ENCODE measurements at places on chromosomes 13 and 19.
A peak's percentile ranks its signal among the peaks of the same experiment; 100 is the strongest.

DNA sequence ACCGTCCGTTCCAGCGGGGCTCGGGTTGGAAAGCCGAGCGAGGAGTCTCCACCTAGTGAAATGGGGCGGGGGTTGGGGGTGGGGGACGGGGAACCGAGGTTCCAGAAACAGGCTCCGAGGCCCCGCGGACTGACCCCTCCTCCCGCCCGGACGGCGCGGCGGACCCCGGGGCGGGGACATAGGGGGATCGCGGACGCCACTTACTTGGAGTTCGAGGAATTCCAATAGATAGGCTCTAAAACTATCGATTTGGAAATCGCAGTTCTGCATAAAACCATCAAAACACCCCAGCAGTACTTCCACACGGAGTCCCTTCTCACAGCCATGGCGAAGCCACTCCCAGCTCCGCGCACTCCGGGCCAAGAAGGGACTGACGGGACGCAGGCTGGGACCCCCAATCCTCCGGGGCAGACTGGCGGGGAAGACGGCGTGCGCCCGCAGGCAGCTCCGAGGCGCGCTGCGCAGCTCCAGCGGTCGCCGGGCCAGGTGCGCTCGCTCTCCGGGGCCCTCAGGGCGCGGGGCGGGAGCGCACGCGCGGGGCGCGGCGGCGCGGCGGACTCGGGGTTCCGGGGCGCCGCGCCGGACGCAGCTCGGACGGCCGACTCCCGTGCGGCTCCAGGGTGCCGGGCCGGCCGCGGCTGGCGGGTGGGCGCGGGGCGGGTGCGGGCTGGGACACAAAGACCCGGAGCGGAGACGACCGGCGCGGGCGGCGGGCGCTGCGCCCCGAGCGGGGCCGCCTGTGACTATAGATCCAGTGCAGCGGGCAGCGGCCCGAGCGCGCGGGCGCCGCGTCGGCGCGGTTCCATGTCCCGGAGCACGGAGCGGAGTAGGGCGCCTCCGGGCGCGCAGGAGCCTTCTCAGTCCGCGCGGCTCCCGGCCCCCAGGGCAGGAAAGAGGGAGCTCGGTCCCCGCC lies 567 bp downstream of the EFNB2 start:
- DNase-seq = peak; percentile 69

DNA sequence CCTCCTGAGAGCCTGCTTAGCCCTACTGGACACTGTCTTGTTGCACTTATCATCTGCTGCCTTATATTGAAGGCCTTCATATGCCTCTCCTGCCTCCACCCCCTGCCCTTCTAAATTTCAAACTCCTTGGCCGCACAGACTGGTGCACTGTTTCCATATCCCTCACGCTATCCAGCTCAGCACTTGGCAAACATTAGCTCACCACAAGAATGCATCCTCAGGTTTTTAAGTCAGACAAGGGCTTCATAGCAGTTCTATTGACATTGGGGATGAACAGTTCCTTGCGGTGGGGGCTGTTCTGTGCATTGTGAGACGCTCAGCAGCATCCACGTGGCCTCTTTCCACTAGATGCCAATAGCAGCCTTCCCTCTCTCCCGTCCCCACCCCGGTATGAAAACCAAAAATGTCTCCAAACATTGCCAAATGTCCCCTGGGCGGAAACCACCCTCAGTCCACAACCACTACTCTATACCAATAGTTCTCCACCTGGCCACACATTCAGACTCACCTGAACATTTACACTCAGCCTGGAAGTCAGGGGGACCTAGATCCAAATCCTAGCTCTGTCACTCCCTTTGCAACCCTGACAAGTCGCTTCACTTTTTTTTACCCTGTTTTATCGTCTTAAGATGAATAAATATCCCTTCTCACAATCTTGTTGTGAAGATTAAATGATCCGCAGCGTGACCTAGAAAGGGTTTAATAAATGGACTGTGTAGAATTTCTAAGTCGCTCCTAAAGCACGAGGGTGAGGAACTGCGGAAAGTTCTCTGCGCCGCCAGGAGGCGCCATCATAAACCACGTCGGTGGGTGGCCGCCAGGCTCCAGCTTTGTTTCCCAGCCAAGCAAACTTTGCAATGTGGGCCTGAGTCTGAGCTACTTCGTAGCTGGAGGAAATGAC lies 3.6 kb upstream of the CEACAM3 start:
- DNase-seq = peak; percentile 76

DNA sequence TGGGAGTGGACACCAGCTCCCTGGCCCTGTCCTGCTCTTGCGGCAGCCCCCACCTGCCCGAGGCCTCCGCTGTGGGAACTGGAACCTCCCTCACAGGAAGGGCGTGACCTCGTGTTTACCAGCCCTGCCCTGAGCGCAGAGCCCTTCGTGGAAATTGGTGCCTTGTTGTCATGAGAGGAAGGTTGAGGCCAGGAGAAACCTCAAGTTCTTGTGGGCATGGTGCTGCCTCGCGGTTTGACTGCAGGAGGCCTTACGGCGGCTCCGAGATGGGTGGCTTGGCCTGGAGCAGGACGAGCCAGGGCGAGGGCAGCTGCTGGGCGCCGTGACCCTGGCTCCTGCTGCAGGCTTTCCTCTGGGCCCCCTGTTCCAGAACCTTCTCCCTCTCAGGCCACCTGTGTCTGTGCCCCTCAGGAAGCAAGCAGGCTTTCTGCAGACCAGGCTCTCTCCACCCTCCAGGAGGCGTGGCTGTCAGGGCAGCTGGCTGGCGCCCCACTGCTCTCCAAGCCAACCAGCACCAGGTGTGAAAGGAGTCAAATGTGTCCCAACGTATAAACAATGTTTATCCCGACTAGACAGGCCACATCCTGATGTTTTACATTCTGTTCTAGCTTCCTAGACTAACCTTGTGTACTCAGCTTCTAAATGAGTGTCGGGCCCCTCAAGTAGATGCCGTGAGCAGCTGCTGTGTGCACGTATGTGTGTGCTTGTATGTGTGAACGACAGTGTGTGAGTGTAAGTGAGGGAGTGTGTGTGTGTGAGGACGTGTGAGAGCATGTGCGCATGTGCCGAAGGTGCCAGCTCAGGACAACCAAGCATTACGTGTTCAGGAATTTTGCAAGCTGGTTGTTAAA lies 10.4 kb upstream of the RASA3 start:
- DNase-seq = peak; percentile 71

GRCh38 chr19:29328586-29328985 lies 115.6 kb upstream of the UQCRFS1 start:
- DNase-seq = no peak

DNA sequence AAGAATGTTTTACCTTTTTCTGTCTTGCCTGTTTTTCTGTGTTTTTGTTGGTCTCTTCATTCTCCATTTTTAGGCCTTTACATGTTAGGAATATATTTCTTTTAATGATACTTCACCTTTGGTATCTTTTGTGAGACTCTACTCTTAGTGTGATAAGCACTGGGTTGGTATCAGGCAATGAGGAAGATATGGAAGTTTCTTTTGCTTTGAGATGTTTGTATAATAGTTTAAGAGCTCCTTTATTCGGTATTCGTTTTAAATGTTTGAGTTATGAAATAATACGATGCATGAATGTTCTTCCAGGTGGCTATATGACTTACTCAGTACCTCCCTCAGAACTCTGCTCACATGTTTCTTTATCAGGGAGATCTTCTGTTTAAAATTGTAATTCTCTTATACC lies 144.8 kb downstream of the PDS5B start:
- DNase-seq = no peak

GRCh38 chr19:46385636-46386035 lies 27.7 kb downstream of the CCDC8 start:
- DNase-seq = no peak

DNA sequence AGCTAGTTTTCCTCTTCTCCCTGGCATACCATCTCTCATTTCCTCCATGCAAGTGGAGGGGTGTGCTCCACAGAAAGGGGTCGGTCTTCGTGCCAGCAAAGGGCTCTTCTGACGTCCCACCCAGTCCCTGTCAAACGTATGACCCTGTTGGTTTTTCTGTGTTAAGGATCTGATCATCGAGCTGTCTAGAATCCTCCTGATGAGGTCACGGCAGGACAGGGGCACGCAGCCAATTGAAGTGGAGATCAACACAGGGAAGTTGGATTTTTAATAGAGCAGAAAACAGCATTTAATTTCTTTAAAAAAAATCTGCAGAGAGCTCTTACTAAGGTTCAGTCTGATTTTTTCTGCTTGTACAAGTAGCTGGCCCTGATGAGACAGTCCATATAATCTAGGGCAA lies 339.4 kb downstream of the TEX29 start:
- DNase-seq = no peak

GRCh38 chr19:17524651-17525050 lies 13.2 kb downstream of the PGLS start:
- DNase-seq = no peak
